Stimulated activated CD8-positive, alpha-beta memory T cell treated with anti-CD3 and anti-CD28 coated beads, Interleukin-2, amount 100 ng/mL, for 1 hour (primary cell): ENCODE measurements at places on chromosomes 16 and 17.

DNA sequence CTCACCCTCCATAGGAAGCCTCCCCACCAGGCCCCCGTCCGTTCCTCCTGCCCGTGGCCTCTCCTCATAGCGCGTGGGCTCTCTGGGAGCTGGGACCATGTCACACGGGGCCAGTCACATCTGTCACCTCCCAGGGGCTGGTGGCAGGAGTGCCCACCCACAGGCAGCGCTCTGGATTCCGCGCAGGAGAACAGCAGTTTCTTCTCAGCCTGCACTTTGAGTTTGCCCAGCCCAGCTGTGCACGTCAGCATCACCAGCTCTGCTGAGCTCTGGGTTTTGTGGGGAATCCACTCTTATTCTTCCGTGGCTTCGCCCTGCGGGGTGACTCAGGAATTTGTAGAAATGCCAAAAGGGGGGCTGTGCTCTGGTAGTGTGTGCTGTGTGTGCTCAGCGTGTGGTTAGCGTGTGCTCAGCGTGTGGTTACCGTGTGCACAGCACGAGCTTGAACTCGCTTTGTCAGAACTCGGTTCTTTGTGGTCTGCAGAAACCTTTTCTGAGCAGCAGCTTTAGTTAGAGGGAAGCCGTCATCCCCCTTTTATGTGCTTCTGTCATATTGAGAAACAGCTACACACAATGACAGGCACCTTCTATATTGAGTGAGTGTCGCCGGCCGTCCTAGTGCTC is 3.2 kb downstream of the ACSF3 start:
- DNase-seq, result peak; percentile 54

GRCh38 chr17:17812211-17813054 is 24.4 kb downstream of the SREBF1 start:
- DNase-seq, result peak; percentile 44

DNA sequence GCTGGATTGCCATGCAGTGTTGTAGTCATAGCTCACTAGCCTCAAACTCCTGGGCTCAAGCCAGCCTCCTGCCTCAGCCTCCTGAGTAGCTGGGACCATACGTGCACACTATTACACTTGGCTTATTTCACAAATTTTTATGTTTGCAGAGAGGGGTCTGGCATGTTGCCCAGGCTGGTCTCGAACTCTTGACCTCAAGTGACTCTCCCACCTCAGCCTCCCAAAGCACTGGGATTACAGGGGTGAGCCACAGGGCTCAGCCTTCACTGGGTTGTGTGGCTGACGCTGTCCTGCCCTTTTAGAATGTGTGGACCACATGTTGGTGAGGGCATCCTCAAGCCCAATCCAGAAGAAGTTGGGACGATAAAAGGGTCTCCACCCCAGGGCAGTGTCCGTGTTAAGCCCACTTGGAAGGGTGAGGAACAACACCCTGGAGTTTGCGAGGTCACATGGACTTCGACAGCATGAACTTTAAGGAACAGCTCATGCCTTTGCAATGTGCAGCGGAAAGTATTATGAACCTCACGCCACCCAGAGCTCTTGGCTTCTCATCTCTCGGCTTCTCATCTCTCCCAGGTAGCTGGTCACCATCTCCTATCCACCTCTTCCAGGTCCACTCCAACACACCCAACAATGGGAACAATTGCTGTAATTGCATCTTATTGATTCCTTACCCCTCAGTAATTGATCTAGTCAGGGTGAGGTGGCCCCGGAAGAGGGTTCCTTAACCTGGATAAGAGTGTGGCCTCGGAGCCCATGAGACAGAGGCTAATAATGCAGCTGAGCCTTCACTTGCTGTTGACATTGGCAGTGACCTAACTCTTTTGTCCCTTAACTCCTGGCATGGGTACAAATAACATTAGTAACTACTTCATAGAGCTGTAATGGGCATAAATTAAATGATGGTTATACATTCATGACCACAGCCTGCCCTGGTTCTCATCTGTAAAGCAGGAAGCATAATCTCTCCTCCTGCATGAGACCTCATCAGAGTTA is 6.7 kb downstream of the FOXL1 start:
- no peak for DNase-seq

- no peak for DNase-seq
Observed at GRCh38 chr17:61813211-61813610, 50.1 kb downstream of the BRIP1 start.

GRCh38 chr16:9511389-9511788 is 419.9 kb downstream of the HAPSTR1 start:
- DNase-seq, result no peak

- DNase-seq, result no peak
Observed at GRCh38 chr17:66488864-66489263, 186.5 kb downstream of the PRKCA start.

- DNase-seq, result no peak
Observed at GRCh38 chr17:413016-413350, 60.4 kb upstream of the RPH3AL start.

GRCh38 chr16:10067406-10067805 is 114.8 kb downstream of the GRIN2A start:
- no peak for DNase-seq

- DNase-seq, result no peak
Observed at GRCh38 chr17:82864713-82865248, 25.0 kb upstream of the ZNF750 start.

DNA sequence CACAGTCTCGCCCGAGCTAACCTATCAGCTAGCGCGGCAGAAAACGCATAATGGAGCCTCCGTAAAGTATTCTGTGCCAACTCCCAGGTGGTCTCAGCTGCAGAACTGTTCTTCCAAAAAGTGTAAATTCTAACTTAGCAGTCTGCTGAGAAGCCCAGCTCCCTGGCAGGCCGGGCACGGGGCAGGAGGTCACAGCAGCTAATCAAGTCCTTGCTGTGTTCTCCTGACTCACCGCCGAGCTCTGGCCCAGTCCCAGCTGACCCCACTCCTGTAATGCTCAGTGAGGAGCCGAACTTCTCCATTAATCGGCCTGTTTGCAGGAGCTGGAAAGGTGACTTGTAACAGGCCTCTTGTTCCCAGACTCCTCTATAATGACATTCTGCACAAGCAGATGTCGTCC is 193.3 kb downstream of the IRX3 start:
- DNase-seq, result no peak

DNA sequence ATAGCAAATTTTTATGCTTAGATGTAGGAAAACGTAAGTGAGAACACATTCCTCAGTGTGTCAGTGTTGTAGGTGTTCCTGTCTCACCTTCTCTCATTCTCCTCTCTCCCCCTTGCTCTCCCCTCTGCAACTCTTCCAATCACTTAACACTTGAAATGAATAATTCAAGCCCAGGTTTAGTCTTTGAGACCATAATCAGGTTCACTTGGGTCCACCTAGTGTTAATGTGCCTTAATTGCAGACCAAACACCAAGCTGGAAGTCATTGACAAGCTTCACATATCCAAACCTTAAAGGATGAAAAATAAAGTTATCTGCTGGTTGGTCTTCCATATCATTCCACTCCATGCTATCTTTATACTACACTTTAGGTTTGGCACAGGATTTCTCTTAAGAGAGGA is 37.0 kb downstream of the STXBP4 start:
- DNase-seq, result no peak

DNA sequence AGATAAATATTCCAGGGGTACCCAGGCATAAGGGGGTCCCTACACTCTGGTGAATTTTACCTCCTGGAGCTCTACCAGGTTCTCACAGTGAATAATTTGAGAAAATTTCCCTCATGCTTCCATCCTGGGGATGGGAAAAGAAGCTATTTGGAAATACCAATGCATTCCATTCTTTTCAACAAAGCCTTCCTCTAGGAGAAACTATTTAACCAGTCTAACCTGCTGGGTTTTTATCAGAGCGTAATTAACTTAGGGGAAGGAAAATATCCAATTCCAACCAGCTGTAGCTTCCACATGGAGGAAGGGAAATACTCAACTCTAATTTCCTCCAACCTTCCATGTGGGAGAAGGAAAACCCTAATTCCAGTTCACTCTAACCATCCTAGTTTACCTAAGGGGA is 17.0 kb downstream of the MFSD6L start:
- DNase-seq, result no peak

- peak; percentile 22 for DNase-seq
Observed at GRCh38 chr16:16861546-16861945, 482.6 kb downstream of the NPIPA7 start.

GRCh38 chr17:15436473-15437302 is 30.7 kb downstream of the CDRT4 start:
- DNase-seq, result no peak

- no peak for DNase-seq
Observed at GRCh38 chr17:15261258-15261801, 3.8 kb downstream of the PMP22 start.

GRCh38 chr16:17336530-17336900 is 134.2 kb downstream of the XYLT1 start:
- DNase-seq, result no peak

GRCh38 chr16:69089091-69089910 is 16.2 kb upstream of the HAS3 start:
- no peak for DNase-seq

DNA sequence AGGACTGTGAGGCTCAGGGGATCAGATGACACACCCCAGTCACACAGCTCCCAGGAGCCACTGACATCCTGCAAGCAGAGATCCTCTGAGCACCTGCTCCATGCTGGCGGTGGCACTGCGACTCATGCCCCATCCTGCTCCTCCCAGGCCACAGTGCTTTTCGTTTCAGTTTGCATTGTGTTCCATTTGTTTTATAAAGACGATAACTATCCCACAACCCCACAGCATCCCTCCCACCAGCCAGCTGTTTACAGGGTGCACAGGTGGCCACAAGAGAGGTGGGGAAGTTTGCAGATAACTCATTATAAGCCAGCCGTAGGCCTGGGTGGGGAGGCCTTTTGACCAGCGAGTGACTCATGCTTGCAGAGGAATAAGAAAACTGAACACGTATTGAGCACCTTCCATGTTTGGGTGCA is 28.2 kb downstream of the BCO1 start:
- no peak for DNase-seq

GRCh38 chr16:15644267-15644961 is 1.5 kb upstream of the MARF1 start:
- no peak for DNase-seq

DNA sequence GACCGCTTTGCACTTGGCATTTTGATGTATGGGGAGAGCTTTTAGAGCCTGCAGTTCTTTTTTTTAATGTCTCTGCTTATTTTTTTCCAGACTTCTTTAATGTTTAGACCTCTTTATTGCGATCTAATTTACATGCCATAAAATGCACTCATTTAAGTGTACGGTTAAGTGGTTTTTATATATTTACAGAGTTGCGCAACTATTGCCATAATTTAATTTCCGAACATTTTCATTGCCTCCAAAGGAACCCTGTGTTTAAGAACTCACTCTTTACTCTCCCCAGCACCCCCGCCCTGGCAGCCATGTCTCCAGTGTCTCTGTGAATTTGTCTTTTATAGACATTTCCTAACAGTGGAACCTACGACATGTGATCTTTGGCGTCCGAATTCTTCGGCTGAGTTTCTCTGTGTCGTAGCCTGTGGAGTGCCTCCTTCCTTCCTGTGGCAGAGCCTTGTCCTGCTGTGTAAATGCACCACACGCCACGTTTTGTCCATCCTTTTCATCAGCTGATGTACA is 24.0 kb downstream of the ZNF750 start:
- no peak for DNase-seq

DNA sequence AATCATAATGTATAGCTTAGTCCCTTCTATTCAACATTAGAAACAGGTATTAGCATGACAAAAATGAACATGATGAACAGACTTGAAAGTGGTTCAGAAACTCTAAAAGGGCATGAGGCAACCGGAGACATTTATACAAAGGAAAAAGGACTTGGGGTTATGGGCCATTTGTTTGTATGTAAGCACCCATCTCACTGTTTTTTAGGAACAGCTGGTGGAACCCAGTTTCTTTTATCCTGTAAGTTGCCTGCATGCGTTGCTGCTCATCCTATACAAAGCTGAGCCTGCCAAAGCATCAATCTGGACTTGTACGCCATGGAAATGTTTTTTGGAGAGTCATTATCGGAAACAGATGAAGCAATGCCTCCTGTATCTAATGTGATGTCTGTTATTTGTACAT is 72.3 kb upstream of the NACA2 start:
- no peak for DNase-seq

DNA sequence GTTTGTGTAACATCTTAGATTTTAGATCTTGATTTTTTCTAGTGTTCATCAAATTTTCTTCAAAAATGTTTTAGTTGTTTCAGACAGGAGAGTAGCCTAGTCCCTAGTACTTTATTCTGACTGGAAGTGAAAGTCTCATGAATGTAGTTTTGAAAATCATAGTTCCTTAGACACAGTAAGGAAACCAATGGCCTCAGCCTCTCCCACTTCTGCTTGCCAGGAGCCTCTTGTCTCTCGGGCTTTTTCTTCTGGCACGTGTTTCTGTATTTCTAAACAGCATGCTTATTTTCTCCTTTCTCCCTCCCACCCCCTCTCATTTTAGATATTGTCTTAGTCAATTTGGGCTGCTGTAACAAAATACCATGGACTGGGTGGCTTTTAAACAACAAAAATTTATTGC is 9.8 kb downstream of the SLFN5 start:
- no peak for DNase-seq

- DNase-seq, result no peak
Observed at GRCh38 chr17:45332989-45333701, 16.3 kb upstream of the MAP3K14 start.

DNA sequence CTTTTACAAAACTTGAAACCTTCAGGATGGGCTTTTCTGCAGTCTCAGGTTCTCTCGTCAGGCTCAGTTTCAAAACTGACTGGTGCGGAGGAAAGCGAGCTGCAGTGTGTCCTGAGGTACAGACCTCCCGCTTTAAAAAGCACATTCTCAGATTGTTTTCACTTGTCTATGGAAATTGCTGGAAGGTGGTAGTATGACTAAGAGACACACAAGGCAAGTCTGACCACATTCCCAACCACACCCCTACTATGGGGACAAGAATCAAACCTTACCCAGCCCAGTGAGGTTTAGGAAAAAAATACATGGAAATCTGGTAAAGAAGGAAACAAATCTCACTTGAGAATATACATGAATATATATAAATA is 18.2 kb downstream of the SRP68 start:
- DNase-seq, result no peak

- DNase-seq, result peak; percentile 30
Observed at GRCh38 chr16:83956336-83957289, 3.6 kb downstream of the OSGIN1 start.

DNA sequence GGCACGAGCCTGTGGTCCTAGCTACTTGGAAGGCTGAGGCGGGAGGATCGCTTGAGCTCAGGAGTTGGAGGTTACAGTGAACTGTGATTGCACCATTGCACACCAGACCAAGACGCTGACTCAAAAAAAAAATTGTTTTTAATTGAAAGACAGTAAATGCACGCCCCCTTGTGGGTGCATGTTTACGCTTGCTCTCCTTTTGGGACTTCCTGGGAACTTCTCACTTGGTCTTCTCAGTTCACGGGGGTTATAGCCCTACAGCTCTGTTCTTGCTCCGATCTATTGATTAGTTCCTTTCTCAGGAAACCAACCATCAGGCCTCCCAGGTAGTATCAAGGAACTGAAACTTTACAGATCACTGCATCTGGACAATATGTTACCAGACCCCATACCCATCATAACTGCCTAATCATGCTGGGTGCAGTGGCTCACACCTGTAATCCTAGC is 14.2 kb upstream of the RIPOR1 start:
- peak; percentile 56 for DNase-seq

- no peak for DNase-seq
Observed at GRCh38 chr17:41396996-41397660, at the start of gene KRT31. Gene KRT31, minus strand, starts transcription at chr17:41397608. Its CDS starts 69 bp downstream, at chr17:41397539.
